Osteoblast (primary cell): ENCODE measurements at places on chromosomes 4 and X. TPM values are rescaled to one million over a fixed set of nuclear protein-coding genes. Genes with fewer than 3 reads are reported as not detected.
A peak's percentile ranks its signal among the peaks of the same experiment; 100 is the strongest.

- no peak for DNase-seq
Measured at GRCh38 chrX:68999356-68999755, 165.9 kb downstream of the PJA1 start.

DNA sequence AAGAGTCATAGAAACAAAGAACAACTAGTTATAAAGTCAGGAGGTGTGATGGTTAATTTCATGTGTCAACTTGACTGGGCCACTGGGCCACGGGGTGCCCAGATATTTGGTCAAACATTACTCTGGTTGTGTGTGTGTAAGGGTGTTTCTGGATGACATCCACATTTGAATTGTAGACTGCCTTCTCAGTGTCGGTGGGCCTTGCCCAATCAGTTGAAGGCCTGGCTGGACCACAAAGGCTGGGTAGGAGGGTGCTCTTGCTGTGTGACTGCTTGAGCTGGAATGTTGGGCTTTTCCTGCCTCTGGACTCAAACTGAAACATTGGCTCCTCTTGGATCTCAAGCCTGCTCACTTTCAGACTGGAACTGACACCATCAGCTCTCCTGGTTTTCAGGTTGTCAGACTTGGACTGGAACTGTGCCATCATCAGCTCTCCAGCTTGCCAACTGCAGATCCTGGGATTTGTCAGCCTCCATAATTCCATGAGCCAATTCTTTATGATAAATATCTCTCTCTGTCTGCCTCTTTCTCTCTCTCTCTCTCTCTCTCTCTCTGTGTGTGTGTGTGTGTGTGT, 41.4 kb downstream of the CLDN34 start:
- no peak for DNase-seq

- DNase-seq: no peak
Measured at GRCh38 chr4:161937596-161937995, 226.2 kb downstream of the FSTL5 start.

- no peak for DNase-seq
Measured at GRCh38 chr4:89067417-89067816, 10.4 kb upstream of the FAM13A start.

GRCh38 chr4:100728861-100729260, 211.0 kb upstream of the EMCN start:
- no peak for DNase-seq

DNA sequence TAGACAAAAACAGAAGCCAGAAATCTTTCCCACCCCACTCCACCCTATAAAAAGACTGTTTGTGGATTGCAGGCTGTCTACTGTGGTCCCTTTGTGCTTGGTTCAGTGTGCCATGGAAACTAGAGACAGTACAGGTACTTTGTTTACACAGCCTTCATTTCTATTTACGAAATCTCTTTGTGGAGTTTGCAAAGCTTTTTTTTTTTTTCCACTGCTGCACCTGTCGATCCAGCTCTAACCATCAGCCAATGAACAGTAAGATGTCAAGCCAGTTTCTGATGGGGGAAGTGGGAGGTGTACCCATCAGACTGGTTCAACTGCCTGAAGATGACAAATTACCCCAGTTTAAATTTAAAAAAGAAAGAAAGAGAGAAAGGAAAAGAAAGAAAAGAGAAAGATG, 20.2 kb upstream of the LRBA start:
- DNase-seq: no peak

- no peak for DNase-seq
Measured at GRCh38 chr4:71162386-71162785, 168.9 kb downstream of the DCK start.

DNA sequence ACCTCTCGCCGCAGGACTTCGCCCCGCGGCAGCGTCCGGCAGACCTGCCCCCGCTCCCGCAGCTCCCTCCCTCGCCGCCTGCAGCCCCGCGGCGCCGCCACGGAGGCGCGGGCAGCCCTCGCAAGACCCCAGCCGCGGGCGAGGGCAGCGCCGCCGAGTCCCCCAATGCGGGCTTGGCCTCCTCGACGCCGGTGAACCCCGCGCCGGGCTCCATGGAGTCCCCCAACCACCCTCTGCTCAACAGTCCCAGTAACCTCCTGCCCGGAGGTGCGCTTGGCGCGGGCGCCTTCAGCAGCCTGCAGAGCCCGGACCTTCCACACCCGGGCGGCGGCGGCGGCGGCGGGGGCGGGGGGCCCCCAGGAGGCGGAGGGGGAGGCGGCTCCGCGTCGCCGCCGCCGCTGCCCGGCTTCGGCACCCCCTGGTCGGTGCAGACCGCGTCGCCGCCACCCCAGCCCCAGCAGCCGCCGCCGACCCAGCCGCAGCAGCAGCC, 1.2 kb downstream of the CPEB2 start:
- peak; percentile 88 for DNase-seq

GRCh38 chr4:132660181-132660580, 488.9 kb upstream of the PCDH10 start:
- DNase-seq: no peak

GRCh38 chr4:14249226-14249625, 621.7 kb upstream of the BOD1L1 start:
- DNase-seq: no peak

DNA sequence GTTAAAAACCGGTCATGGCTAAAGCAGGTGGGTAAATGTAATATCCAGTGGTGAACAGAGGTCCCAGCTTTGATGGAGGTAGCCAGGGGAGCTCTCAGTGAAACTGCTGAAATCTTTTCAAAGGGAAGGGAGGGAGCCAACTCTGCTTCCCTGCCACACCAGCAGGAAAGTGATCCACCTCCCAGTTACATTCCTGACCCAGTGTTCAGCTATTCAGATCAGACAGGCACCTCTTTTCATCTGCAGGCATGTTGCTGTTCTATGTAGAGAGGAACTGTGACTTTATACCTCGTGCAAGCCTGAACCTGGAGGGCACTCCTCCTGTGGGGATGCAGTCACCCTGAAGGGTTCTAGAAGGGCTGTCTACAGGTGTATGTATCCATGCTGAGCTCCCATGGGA, 37.6 kb downstream of the DCLK2 start:
- no peak for DNase-seq

- no peak for DNase-seq
Measured at GRCh38 chr4:81756973-81757372, 285.3 kb upstream of the RASGEF1B start.

- DNase-seq: no peak
Measured at GRCh38 chr4:123606946-123607542, 210.4 kb downstream of the SPRY1 start.

GRCh38 chrX:57929373-57929772, 19.1 kb upstream of the ZXDA start:
- peak; percentile 69 for DNase-seq

- DNase-seq: peak; percentile 57
Measured at GRCh38 chrX:1673337-1673736, 58.5 kb downstream of the ASMT start.

GRCh38 chr4:48766131-48766792, 13.8 kb downstream of the FRYL start:
- peak; percentile 53 for DNase-seq

- DNase-seq: no peak
Measured at GRCh38 chr4:149785696-149786431, 29.8 kb downstream of the IQCM start.

DNA sequence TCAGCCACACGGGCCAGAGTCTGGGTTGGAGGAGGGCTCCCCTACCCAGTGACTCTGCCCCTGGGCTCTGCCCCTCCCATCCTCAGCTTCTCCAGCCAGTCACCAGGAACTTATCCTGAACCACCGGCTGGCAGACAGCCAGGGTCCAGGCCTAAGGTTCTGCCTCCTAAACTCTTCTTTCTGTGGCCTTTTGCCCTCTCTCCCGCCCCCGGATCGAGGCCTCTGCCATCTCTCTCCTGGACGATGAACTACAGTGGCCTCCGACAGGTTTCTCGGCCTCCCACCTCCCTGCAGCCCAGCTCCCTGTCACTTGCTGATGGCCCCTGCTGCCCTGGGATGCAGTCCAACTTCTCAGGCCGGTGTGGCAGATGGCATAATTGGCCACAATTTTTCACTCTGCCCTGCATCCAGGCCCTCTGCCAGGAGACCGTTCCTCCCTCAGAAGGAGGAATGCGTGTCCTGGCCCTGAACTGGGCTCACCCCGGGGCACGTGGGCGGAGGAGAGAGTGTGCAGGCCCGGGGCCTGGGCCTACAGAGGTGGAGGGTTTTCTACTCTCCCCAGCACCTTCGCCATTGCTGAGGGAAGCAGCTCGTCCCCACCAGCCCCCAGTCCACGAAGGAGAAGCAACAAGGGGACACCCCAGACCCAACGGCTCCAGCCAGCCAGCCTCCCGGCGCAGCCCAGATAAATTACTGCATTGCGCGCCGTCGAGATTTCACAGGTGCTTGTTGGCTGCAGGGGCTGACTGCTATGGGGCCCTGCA, 81.9 kb upstream of the LRPAP1 start:
- peak; percentile 88 for DNase-seq

DNA sequence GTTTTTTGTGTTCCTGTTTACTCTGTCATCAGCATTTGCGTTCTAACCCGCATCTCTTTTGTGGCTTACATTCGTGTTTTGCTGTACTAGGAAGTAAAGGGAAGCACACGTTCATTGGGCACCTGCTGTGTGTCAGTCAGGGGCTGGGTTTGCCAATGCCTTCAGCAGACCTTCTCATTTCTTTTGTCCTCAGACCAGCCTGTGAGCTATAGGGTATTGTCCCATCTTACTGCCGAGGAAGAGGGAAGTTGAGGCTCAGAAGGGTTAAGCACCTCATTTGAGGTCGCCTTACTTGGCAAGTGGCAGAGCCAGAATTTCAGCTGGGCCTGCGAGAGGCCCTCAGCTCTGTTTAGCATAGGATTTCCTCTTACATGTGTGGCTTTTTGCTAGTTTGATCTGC, 8.7 kb downstream of the TBC1D14 start:
- DNase-seq: no peak

DNA sequence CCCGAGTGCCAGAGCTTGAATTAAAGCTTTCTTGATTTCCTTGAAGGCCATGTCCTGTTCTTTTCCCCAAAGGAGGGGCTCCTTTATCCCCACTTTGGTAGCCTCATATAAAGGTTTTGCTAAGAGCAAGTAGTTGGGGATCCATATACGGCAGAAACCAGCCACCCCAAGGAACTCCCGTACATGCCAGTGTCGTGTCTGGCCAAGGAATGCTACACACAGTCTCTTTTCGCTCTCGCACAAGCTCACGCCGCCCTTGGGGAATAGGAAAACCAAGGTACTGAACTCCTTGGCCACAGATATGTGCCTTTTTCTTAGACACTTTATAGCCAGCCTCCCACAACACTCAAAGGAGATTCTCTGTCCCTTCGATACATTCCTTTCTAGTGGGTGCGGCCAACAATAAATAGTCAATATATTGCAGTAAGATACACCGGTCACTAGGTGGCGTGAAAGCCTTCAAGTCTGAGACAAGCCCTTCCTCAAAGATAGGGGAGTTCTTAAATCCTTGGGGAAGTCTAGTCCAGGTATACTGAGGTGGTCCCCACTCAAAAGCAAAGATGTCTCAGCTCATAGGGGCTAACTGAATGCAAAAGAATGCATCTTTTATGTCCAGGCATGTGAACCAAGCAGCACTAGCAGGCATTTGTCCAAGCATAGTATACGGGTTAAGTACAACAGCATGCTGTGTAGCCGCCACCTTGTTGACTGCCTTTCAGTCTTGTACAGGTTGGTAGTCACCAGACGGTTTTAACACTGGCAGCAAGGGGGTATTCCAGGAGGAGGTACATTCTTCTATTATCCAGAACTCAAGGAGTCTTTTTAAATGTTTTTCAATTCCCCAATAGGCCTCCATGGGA, 57.8 kb upstream of the XAGE1B start:
- DNase-seq: peak; percentile 59

DNA sequence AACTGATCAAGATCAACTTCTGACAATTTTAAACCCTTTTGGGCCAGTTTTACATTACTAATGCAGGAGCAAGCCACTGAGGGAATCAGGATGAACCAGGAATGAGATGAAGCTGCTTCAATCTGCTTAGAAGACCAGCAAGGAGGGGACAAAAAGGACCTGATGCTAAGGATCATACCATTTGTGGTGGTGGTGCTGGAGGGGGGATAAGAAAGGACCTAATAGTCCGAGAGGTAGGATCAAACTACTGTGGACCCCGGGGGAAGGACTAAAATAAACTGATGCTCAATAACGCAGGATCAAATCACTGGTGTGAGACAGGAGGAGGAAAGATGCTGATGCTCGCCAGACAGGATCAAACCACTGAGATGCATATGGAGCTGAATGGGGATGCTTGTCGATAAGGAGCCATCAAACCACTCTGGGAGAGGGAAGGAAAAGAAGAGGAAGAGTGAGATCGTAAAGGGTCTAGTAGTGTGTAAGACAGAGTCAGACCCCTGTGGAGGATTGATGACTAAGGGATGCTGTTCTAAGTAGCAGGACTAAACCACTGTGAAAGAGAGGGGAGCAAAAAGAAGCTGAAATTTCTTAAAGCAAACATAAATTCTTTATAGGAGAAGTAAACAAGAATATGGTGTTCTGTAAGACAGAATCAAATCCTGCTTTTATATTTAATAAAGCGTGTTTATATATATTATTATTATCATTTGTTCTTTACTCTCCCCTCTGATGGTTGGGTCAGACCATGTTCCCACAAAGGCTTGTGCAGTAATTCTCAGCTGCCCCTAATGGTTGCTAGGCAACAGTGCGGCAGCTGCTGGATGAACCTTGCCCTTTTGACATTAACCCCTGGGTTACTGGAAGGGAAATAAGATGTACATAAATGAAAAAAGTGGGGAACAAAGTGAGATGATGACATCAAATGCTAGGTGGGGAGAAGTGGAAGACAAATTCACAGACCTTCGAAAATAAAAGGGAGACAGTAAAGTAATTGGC, 432.5 kb upstream of the FGF16 start:
- DNase-seq: no peak

DNA sequence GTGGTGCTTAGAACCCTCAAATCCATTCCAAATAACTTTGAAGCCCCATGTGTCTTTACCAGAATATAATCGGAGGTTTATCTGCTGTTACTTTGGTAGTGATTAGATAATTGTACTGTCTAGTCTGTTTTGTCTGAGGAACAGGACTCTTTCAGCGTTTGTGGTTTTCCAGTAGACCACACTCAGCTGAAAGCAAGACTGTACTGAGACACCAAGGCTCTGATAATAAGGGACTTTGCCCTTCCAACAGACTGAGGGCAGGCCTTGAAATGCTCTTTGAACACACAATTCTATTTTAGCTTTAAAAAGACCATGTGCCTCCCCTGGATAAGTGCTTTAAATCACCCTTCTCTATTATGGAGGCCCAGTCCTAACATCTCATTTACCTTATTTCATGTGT, 76.1 kb downstream of the KLHL8 start:
- DNase-seq: no peak

GRCh38 chr4:125551466-125551865, 236.7 kb downstream of the FAT4 start:
- DNase-seq: peak; percentile 14

The SPOCK3 gene
- total RNA-seq: not detected in 2 replicates

The RGN gene
- total RNA-seq: 2.5 and 4.4 TPM in 2 replicates

The SAGE1 gene
- not detected in 2 replicates for total RNA-seq

The TMEM154 gene
- 1.8 and 2.9 TPM in 2 replicates for total RNA-seq

The HPGD gene
- under 0.01 TPM in 1 of 2 replicates, not detected in the other for total RNA-seq

The PLXNB3 gene
- total RNA-seq: 2.7 and 4.3 TPM in 2 replicates
